ENCODE measurements at places on chromosomes 1 and 21. TPM values are rescaled to one million over a fixed set of nuclear protein-coding genes. Genes with fewer than 3 reads are reported as not detected.

TNFAIP8L2 gene
- total RNA-seq, result 0.99 TPM

KCNJ15 gene
- total RNA-seq, result 4.9 TPM

BEND5 gene
- total RNA-seq, result 6.4 TPM

LINGO4 gene
- 3.5 TPM for total RNA-seq

RSPH1 gene
- 20.8 TPM for total RNA-seq

CHODL gene
- 123 TPM for total RNA-seq

HSD3B2 gene
- 0.63 TPM for total RNA-seq

DNA sequence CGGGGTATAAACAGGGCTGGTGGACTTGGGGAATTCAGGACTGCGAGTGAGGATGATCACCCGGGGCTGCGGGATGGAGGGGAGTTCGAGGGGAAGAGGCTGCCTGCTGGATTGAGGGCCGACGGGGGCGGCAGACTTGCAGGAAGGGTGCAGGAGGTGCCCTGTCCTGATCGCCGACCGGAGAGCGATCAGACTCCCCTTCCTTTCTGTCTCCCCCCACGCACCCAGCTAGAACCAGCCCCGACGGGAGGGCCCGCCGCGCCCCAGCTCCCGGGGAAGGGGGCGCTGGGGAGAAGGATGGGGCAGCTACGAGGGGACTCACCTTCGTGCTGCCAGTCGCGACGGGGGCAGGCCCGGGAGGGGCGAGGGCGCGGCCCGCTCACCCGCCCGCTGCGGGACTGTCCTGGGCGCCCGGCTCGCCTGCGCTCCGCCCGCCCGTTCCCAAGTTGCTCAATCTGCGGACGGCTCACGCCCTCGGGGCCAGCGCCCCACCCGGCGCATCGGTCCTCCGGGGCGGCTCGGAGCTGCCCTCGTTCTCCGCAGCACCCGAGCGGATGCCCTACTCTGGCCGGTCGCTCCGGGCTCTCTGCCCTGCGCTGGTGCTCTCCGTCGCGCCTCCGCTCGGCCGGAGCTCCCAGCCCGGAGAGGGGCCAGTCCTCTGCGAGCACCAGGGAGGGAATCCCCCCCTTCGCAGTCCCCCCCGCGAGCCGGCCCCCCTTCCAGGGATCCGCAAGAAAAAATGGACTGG lies at the start of gene RSPO1:
RSPO1 (minus strand) TSS at position 649 of the 748 bp plus-strand sequence. CDS start 5,231 bp downstream, outside the sequence.
- DNase-seq, result no peak

DNA sequence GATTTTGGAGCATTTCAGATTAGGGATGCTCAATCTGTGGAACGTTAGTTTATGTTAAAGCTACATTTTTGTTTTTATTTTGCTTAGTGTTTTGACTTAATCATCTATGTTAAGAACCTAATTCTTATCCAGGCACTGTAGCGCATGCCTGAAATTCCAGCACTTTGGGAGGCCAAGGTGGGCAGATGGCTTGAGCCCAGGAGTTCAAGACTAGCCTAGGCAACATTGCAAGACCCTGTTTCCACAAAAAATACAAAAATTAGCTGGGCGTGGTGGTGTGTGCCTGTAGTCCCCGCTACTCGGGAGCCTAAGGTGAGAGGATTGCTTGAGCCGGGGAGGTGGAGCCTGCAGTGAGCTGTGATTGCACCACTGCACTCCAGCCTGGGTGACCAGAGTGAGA lies 23.4 kb downstream of the FNBP1L start:
- no peak for DNase-seq

DNA sequence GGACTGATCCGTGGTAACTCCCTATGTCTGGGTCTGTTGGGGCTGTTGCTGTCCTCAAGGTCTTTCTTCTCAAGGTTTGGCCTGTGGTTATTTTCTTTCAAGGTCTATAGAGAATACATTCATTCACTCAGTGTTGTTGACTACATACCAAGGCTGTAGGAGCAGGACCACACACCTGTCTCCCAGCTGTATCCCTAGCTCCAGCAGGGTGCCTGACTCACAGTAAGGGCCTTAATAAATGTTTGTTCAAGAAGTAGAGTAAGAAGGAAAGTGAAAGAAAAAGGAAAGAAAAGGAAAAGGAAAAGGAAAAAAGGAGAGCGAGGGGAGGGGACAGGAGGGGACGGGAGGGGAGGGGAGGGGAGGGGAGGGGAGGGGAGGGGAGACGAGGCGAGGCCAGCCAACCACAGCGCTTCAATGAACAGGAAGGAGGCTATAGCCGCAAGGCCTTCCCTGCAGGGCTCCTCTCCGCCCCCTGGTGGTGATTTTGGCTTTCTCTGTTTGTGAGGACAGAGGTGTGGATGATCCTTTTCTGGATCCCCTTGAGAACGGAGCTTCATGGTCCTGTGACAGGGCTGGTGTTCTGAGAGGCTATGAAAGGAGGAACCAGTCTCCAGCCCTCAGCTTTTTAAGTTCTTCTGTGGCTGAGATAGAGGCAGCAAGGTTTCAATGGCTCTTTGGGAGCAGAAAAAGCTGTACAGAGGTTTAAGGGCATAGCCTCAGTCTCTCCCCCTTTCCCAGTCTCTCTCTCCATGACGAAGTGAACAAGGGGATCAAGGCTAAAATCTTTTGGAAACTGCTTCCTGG lies 30.6 kb upstream of the LCE5A start:
- DNase-seq, result peak; percentile 77

DNA sequence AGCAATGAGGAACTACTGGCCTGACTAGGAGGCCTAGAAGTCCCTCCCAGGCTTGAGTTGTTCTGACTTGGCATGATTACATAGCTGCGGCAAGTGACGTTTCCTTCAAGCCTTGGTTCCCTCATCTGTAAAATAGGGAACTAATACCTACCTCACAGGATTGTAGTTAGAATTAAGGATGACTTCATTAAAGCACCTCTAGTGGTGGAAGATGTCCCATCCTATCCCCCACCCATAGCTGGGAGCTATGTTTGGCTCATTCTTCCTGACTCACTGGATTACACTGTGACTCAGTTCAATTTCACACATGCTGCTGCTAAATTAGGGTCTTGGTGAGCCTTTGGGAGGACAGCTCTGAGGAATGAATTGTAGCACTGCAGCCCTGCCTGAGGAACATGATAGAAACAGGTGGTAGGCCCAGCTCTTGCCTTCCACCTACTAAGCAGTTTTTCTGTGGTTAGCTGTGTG lies 6.0 kb upstream of the SHISA4 start:
- DNase-seq, result peak; percentile 16

DNA sequence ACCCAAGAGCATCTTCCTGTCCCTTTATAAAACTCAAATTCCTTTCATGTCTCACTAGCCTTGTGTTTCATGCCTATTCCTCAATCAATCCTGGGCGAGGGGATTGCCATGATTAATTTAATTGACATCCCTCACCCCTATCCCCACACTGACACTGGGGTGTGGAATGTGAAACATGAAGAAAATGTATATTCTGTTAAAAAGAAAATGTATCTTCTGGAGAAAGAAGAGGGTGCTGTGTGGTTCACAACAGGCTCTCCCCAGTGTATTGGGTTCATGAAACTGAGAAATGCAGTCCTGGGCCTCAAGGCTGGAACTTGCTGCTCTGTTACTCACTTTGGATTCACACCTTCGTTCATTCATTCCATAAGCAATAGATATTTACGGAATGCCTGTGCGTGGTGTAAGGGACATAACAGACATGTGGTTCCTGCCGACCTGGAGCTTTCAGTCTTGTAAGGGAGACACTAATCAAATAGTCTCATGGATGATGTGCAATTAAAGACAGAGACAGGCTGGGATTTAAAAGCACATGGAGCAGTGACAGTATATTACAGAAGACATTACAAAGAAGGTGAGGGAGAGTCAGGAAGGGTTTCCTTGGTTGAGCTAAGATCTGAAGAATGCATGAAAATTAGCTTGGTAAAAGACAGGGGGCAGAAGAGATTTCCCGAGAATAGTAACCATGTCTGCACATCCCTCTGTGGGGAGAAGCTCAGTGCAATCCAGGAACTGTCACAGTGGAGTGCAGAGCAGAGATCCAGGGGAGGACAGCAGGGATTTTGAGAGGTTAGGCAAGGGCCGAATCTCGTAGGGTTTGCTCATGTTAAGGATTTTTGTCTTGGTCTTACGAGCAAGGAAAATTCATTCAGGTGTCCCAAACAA lies 32.1 kb downstream of the SERTAD4 start:
- no peak for DNase-seq

GRCh38 chr1:57860325-57860724 lies 436.5 kb upstream of the DAB1 start:
- no peak for DNase-seq

DNA sequence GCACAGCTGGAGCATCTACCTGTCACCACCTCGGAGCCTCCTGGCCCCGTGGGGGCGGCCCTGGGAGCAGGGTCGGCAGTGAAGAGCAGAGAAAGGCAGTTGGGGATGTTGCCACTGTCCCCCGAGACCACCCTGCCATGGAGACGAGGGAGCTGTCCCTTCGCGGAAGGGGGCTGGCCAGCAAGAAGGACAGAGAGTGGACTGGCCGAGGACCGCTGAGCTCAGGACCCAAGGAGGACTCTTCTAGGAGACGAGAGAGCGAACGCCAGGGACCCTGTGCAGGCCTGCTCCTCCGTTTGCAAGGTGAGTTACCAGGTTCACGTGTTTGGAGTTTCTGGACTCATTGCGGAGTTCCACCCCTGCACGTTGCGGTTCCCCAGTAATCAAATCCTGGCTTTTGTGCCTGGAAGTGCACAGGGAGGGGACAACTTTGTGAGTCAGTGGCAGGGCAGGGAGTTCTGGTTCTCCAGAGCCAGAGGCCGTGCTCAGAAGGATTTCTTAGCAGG lies 5.6 kb upstream of the POFUT2 start:
- DNase-seq, result peak; percentile 25

GRCh38 chr21:43959231-43960116 lies 52.6 kb upstream of the TRAPPC10 start:
- no peak for DNase-seq

DNA sequence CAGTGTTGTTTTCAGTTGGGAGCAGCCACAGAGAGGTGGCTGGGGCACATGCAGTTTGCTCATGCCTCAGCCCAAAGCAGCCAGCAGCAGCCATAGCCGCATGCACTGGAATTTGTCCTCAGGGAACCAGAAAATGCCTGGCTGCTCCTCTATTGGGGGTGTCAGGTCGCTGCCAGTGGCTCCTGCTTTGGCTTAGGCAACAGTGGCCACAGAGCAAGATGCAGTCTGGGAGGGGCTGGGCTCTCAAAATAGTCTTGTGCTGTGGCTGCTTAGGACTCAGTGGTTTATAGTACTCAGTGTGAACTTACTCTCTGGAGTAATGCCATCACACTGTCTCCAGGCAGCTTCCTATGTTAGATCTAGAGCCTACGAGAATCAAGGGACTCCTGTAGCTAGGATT lies 25.0 kb downstream of the CD55 start:
- DNase-seq, result no peak

DNA sequence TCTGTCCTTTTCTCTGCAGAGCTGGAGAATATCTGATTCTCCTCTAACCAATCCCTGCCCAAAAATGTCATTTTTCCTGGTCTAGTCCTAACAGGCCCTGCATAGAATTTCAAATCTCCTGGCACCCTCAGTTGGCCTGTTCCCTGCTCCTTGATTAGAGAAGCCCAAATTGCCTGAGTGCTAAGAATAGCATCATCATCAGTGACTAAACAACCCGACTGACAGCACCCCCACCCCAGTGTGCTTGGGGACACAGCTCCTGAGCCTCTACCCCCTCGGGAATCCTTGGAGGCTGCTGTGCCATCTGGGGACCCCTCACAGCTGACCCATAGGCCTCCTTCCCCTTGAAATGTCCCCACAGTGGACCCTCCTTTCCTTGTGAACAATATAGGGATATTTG lies 94.4 kb downstream of the DDX20 start:
- no peak for DNase-seq

- DNase-seq, result no peak
Measured at GRCh38 chr1:193769651-193770050, 583.2 kb upstream of the B3GALT2 start.

DNA sequence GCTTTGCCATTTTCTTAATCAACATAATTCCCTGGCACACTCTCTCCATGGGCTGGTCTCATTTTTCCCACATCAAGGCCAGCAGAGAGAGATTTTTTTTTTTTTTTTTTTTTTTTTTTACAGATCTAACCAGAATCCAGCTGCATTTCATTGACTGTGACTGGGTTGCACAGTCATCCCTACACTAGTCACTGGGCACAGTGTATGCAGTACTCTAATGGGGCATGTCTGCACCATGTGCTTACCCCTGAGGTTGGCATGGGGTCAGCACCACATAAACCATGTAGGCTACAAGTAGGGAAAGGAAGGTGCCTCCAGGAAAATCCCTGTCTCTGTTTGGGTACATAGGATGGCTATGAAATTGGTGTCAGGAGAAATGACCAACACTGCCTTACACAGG lies 64.1 kb upstream of the LRP8 start:
- DNase-seq, result no peak

DNA sequence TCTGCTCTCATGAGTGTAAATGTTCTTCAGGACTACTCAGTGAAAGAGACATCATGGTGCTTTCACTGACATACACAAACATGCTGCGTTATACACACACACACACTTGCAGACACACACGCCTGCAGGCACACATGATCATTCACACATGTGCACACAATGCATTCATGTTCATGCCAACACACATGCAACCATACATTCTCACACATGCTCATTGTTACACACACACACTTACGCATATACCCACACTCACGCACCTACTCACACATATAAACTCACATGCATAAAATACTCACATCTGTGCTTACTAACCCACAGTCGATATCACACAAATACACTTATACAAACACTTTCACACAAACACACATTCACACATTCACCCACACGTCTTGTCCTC lies 241.6 kb downstream of the LMX1A start:
- no peak for DNase-seq

DNA sequence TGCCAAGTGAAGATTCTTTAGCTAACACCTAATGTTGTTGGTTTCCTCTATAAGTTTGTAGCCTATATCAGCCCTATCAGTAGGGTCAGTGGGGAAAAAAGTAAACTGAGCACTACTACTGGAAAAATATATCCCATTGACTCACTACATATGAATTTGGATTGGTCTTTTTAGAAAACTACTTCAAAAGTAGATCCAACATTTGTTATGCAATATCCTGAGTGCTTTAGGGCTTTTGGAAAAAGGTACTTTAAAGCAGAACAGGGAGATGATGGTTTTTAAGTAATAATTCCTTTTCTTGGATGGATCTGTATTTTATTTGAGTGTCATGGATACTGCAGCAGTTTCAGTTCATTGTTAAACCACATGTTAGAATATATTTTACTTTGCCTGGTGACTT lies 7.1 kb downstream of the C1orf21 start:
- DNase-seq, result no peak

DNA sequence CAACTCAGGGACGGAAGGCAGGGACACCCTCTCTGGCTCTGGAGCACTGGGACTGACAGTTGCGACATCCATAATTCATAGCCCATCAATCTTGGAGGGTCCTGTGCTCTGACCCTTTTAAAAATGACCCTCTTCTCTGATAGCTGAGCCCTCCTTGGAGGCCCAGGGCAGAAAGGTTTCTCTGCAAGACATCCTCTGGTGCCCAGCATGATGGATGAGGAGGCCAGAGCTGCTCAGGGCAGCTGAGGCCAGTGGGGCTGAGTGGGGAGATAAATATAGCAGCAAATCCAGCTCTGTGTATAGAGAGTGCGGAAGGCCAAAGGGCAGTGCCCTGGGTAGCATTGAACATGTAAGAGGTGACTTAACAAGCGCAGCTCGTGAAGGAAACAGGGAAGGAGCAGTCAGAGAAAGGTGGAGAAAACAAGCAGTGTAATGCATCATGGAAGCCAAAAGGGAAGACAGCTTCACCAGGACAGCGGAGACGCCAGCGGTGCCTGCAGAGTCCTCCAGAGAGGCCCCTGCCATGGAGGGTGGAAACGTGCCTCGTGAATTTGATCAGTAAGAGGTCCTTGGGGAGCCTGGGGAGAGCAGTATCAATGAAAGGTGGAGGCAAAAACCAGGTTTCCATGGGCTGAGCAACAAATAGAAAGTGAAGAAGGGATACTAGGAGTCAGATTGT lies 50.4 kb upstream of the FMOD start:
- DNase-seq, result no peak
